ENCODE measurements at places on chromosomes 2 and 18.

- no peak for DNase-seq
These were observed 2.2 kb upstream of the TMBIM1 start for GRCh38 chr2:218294430-218295022.

GRCh38 chr18:64191069-64191468 is 42.2 kb upstream of the LINC00305 start:
- no peak for DNase-seq

DNA sequence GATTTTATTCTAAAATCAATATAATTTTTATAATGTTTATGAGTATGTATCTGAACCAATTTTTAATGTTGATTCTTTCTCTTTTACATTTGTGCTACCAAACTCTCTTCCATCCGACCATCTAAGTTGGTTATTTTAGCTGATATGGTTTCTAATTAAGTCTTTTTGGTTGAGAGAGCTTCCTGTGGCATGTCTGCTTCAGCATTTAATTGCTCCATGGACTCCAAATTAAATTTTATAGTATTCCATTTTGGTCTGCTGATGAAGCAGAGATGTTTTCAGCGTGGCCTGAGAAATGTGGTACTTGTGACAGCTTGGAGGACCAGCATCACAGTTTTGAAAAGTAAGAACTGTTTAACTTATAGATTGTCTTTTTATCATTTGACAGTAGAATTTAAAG is 105.6 kb downstream of the EHBP1 start:
- DNase-seq: no peak

DNA sequence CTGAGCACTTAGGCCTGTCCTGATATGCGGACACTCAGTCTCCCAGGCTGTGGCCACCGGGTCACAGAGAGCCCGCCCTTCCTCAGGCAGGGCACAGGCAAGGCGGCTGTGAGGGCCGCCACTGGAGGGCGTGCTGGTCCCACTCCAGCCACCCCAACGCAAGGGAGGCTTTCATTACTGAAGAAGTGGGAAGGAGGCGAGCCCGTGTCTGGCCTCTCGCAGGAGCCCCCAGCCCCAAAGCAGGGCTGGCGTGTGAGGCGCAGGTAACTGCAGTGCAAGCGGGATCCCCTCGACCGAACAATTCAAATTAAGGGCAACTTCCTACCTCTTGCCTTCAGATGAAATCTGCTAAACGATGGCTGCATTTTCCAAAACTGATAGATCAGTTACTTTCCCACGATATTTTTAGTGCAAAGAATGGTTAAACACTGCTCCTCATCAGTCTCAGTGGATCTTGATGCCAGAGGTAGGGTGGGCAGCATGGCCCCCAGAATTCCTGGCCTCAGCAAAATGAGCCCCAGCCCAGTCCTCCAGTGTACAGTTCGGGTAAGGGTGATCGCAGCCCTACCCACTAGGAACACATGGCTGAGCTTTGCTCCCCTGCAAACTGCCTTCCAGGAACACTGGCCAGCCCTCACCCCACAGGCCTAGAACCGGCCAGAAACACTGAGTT is 97.2 kb downstream of the SEPTIN10 start:
- DNase-seq: no peak

GRCh38 chr2:189837326-189837725 is 53.1 kb downstream of the PMS1 start:
- DNase-seq: no peak

- no peak for DNase-seq
These were observed 23.6 kb upstream of the SULT1C4 start for GRCh38 chr2:108354136-108354535.

DNA sequence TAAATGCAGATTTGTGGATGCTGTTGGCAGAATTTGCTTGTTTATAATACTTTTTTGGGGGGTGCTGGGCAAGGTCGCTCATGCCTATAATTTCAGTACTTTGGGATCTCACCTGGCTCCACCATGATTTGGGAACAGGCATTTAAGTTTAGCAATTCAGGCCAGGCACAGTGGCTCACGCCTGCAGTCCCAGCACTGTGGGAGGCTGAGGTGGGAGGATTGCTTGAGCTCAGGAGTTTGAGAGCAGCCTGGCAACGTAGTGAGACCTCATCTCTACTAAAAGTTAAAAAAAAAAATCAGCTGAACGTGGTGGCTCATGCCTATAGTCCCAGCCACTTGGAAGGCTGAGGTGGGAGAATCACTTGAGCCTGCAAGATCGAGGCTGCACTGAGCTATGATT is 20.7 kb downstream of the TANC1 start:
- no peak for DNase-seq

DNA sequence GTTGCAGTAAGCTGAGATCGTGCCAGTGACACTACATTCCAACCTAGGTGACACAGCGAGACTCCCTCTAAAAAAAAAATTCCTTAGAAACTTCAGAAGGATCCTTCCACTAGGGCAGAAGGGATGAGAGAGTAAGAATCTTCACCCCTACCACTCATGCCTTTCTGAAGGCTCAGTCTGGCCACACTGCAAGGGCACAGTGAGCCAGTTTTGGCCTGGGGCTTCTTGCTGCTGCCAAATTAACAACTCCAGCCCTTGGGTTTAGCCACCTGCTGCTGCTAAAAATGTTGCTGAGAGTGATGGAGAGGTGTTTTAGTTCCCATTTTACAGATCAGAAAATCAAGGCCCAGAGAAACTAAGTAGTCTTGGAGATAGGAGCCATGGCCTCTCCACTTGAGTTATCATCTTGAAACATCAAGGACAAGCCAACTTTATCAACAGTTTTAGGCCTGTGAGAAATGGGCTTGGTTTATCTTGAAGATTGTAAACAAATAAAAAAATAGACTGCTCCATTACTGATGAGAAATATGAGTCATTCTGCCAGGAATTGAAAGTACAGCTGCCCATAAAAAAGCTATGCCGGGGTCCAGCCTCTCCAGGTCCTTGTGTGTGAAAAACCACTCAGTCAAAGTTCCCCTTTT is 31.9 kb upstream of the CASP8 start:
- DNase-seq: no peak

- no peak for DNase-seq
These were observed 17.1 kb downstream of the PDK1 start for GRCh38 chr2:172572981-172573380.

DNA sequence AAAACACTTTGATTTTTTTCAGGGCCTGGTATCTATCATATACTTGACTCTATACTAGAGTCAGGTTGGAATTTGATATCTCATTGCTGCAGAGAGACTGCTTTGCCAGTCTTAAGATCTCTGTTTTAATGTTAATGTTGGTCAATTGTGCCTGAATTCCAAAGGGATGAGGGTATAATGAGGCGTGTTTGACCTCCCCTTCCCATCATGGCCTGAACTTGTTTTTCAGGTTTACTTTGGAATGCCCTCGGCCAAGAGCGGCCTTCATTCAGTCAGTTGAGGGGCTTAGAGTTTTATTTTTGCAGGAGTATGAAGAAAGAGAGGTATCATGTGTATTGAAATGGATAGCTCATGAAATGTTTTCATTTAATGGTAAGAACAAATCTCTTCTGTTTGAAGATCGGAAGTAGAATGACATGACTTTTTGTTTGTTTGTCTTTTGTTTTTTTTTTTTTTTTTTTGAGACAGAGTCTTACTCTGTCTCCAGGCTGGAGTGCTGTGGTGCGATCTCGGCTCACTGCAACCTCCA is 119.0 kb downstream of the KIAA1328 start:
- DNase-seq: no peak

DNA sequence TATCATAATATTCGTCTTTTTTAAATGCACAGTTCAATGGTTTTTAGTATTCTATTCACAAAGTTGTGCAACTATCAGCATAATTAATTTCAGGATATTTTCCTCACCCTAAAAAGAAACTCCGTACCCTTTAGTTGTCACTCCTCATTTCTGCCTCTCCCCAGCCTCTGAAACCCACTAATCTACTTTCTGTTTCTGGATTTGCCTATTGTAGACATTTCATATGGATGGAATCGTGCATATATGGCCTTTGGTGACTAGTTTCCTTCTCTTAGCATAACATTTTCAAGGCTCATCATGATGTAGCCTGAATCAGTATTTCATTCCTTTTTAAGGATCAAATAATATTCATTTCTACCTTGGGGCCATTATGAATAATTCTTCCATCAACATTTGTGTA is 18.5 kb downstream of the NEURL3 start:
- no peak for DNase-seq

- DNase-seq: no peak
These were observed 147.9 kb downstream of the GALNT3 start for GRCh38 chr2:165645930-165646831.

- no peak for DNase-seq
These were observed 193.3 kb upstream of the SPHKAP start for GRCh38 chr2:228374741-228375140.

DNA sequence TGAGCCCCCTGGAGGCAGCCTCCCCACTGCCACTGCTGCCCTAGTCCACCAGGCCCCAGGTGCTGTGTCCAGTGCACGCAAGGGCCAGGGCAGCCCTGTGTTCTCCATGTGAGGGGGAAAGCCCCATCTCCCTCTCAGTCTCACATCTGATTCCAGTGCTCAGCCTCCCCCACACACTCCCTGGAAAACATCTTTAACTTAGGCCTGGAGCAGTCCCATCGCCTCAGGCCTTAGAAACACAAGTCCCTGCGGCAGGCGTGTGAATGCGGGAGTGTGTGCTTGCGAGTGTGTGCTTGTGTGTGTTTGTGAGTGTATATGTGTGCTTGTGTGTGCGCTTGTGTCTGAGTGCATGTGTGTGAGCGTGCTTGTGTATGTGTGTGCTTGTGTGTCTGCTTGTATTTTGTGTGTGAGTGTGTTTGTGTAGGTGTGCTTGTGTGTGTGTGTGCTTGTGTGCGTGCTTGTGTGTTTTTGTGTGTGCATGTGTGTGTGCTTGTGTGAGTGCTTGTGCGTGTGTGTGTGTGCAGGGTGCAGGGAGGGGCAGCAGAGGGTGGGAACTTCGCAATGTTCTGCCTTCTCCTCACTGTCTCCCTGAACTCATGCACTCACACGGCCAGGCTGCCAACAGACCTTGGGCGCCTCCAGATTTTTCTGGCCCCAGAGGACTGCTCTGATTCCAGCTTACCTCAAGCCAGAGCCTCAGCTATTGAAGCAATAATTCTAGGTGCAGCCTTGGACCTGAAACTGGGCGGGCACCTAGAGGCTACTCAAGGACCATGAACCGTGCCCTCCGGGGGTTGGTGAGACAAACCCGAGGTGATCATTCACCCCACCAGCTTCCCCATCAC is 139.6 kb downstream of the CABLES1 start:
- no peak for DNase-seq

GRCh38 chr2:205324355-205324754 is 357.9 kb upstream of the NRP2 start:
- DNase-seq: no peak

- no peak for DNase-seq
These were observed 686.8 kb upstream of the PIK3C3 start for GRCh38 chr18:41268271-41268670.

DNA sequence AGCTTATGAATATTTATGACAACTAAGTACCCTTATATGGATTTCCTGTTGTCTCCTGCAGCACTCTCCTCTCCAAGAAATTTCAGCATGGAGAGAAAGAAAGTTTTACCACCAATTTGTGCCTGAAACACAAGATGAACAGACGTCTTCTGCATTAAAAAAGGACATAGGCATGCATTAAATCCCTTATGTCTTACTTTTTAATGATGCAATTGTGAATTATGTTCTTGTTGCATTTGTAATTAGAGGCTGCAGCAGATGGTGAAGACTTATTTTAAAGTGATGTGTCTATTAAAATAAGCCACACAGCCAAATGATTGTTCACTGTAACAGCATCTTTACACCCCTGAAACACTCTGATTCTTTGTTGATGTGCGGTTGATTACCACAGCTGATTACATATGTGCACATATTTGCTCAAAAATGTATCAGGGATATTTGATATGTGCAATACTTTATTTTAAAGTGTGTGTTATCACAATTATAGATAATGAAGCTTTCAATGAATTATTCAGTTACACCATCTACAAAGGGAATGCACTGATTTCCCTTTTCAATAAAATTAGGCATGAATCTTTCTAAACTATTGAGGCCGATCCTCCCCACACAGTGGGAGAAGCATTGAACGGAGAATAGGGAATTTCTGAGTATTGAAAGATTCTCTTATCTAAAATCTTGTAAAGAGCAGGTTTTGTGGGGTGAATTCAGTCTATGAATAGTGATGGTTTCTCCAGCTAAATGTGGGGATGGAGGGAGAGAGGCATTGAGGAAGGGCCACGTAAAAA is 585.1 kb downstream of the SLC4A3 start:
- no peak for DNase-seq

DNA sequence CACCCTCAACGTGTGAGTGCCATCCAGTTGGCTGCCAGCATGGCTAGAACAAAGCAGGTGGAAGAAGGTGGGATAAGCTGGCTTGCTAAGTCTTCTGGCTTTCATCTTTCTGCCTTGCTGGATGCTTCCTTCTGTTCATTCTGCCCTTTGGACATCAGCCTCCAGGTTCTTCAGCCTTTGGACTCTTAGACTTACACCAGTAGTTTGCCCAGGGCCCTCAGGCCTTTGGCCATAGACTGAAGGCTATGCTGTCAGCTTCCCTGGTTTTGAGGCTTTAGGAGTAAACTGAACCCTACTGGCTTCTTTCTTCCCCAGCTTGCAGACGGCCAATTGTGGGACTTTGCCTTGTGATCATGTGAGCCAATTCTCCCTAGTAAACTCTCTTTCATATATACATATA is 155.0 kb upstream of the SERTAD2 start:
- DNase-seq: no peak

- DNase-seq: no peak
These were observed 246.4 kb upstream of the PXDN start for GRCh38 chr2:1990724-1991123.

GRCh38 chr2:168454737-168455644 is 1.1 kb upstream of the CERS6 start:
- DNase-seq: no peak

DNA sequence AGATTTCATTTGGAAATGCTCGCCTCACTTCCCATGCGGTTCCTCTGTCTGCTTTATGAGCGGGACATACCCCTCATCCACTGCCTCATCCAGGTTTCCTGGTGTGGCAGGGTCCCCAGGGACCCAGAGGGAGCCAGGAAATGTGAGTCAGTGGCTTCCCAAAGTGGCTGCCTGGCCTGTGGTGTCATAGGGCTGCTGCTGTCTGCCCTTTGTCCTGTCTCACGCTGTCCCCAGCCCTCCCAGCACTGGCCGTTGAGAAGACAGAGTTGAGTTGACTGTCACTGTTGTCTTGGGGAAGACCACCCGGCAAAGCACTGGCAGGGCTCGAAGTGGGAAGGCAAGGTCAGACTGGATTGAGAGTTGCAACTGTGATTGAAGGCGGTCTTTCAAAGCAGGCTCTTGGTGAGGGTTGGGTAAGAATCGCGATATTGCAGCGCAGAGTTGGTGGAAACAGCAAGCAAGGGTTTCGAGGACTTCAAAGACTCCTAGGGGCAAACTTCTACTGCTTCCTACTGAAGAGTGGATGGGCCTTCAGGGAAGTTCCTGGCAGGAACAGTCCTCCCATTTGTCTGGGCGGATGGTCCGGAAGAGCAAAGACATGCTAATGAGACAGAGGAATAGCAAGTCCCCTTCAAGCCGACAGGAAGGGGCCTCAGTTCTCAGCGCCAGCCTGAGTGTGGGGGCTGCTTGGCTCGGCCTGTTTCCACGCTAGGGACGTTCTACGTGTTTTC is 33.9 kb downstream of the RAB31 start:
- no peak for DNase-seq
